ENCODE measurements at places on chromosomes 13 and 19.

- DNase-seq = no peak
These were observed 30.1 kb downstream of the SIGLEC7 start for GRCh38 chr19:51172223-51172622.

DNA sequence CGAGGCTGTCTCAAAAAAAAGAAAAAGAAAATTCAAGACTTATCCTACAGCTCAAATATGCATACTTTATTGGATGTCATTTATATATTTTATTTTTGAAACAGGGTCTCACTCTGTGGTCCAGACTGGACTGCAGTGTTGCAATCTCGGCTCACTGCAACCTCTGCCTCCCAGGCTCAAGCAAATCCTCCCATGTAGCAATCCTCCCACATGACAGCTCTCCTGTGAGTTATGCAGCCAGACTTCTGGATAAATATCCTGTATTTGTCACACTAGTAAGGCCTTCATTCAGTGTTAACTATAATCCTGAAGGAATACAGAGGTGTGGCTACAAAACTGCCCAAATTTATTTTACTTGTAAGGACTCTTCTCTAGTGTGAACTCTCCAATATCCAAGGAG, 7.2 kb downstream of the ZNF552 start:
- DNase-seq = no peak

- no peak for DNase-seq
These were observed 38.4 kb upstream of the CPB2 start for GRCh38 chr13:46143184-46143701.

GRCh38 chr19:42114412-42114811, 17.8 kb downstream of the POU2F2 start:
- no peak for DNase-seq

DNA sequence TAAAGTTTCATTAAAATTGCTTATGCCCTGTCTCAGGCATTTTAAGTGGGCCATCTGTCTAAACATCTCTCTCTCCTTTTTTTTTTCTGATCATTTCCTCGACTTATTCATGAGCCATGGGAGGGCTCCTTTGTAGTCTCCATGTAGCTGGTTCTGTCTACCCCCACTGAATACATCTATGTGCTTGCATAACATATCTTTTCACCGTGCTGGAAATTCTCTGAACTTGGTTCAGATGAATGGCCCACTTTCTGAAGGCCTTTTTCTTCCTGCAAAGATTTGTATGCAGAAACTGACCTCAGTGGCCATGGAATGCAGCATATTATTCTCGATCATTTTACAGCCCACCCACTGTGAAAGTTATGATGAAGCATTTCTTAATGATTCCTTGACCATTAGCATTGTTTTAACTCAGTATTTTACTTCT, 225.3 kb downstream of the GGACT start:
- no peak for DNase-seq

GRCh38 chr19:4987692-4988370, 18.9 kb downstream of the KDM4B start:
- no peak for DNase-seq

GRCh38 chr19:30047432-30047831, 105.4 kb downstream of the URI1 start:
- DNase-seq = no peak

DNA sequence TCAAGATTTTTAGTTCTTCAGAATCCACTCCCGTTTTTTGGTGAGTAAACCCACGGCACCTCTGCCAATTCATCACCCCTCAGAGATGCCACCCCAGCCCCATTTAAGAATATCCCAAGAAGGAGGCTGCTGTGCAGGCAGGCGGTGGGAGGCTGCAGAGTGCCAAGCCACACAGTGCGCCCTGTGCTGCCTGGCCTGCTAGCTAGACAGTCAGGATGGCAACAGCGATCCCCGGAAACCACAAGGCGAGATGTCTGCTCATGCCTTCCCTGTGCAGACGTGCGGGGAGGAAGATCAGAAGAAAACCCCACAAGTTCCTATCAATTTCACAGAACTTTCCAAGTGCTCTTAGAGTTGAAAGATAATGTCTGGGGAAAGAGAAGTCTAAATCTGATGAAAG, 64.8 kb upstream of the GPR183 start:
- peak; percentile 59 for DNase-seq

DNA sequence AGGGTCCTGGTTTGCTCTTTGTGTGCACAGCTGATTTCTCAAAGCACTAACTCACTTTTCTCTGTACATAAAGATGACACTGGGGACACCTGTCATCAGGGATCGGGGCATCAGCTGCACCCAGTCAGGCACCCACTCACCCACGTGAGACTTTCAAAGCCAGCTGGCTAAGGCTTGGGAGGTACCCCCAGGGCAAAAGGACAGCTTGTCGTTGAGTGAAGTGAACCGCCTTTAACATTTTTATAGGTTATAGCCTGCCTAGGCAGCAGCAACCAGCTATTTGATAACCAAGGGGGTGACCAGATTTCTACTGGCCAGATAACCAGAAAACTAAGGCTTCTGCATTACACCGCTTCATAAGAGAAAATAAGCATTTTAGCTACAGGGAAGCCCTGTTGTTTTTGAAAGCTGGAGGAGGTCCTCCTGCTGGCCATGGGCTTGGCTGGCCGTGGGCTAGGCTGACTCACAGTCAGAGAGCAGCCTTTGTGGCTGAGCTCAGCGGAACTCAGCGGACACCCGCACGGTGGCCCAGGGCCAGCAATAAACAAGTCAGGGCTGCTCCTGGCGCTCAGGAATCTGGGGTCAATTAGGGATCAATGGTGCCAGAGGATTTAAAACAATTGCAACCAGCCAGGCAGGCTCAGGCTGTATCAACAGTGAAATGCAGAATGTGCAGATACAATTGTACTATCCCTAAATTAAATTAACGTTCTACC, 57.1 kb downstream of the ALOX5AP start:
- DNase-seq = no peak

DNA sequence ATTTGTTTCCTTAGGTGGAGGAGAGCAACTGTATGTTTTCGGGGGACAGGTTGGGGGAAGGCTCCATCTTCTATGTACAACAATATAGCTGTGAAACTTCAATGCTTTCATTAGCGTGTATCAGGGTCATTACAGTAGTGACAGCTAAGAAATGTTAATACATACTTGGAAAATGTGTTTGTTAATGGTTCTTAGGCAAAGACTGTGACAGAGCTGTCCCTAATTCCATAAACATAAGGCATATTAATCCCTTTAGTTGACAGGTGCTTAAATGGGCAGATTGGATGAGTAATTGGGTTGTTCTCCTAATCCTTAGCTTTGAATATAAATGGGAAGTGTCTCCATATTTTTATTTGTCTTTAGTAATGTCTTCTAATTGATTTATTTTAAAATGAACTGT, 313.7 kb downstream of the HS6ST3 start:
- DNase-seq = no peak

- DNase-seq = no peak
These were observed 23.2 kb downstream of the HSPH1 start for GRCh38 chr13:31138515-31138914.

- no peak for DNase-seq
These were observed 205.5 kb downstream of the NALCN start for GRCh38 chr13:101210774-101211173.

GRCh38 chr19:1606138-1606651, 933 bp upstream of the UQCR11 start:
- no peak for DNase-seq

DNA sequence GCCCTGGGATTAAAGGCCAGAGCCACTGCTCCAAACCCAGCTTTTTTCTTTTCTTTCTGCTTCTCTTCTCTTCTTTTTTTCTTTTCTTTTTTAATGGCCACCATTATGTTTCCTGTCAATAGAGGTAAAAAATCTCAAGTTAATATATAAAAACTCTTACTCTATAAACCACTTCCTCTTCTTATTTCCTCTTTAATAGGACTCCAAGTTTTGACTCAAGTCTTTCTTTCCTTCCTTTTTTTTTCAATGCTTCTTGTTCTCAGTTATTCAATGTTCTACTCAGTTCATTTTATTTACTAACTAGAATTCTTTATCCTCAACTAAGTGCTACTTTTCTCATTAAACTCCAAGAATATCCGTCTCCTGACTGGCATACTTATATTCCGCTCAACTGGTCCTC, 27.1 kb upstream of the MYCBP2 start:
- DNase-seq = no peak

DNA sequence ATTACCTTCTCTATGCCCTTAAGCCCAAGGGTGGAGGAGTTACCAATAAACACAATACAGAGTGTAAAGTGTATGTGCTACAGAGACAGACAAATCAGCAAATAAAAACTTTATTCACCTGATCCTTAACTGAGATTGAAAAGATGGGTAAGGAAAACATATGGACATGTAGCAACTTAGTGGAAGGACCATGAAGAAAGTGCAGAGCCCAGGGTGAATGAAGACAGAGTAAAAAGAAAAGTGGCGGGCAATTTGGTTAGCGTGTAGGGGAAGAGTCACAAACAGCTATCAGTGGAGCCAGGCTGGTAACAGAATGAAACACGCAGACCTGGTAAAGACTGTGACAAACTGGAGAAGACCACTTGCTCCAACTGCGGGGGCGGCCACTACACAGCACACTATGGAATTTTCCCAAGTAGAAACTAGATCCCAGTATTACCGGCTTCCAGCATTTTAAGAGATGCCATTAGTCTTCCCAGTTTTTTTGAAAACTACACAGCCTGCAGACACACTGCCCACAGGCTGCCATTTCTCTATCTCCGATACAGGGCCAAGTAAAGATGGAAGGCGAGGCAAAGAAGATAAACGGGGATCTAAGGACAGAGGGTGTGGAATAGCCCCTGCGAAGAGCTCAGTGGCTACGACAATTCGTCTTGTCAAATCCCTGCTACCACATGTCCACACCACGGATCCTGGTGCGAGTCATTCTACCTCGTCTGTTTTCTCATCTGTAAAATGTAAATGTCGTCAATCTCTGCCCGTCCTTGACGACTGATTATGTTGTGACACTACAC, 1.2 kb downstream of the UQCRFS1 start:
- peak; percentile 17 for DNase-seq

- DNase-seq = no peak
These were observed 500.9 kb downstream of the MYO16 start for GRCh38 chr13:109130093-109130835.

DNA sequence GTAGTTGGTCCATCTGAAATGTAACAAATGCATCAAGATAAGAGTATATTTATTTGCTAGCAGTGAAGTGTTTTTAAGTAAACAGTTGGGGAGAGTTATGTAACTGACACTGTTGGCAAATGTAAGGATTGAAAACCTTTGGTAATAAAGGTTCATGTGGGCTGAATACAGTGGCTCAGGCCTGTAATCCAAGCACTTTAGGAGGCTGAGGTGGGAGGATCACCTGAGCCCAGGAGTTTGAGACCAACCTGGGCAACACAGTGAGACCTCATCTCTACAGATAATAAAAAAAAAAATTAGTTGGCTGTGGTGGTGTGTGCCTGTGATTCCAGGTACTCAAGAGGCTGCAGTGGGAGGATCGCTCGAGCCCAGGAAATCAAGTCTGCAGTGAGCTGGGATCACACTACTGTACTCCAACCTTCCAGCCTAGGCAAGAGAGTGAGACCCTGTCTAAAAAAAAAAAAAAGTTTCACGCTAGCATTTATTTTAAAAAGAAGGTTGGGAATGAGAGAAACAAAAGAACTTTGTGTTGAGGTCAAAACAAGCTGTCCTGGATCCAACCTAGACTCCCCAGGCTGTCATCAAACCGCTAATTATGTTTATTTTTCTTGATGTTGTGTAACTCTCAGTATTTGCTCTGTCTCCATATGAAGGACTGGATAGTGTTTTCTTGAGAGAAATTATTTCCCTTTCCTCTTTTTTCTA, 20.7 kb downstream of the SETDB2 start:
- no peak for DNase-seq

- no peak for DNase-seq
These were observed 484.2 kb upstream of the SLITRK1 start for GRCh38 chr13:84366506-84366905.

GRCh38 chr19:18160971-18161635, 8.1 kb downstream of the PIK3R2 start:
- DNase-seq = peak; percentile 78

DNA sequence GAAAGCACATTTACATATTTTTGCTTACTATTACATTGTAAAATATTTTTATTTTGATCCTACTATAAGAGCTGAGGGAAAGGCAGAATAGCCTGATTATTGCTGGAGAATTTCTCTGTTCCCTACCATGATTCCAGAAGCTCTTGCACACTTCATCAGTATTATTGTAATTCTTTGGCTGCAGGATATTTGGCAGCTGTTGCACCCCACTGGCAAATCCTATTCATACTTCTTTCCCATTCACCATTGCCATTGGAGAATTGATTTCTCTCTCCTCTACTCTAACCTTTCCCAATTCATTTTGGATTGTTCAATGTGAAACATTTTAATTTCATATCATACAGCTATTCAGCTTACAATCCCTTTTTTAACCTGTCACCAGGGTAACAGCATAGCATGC, 238.0 kb downstream of the GGACT start:
- DNase-seq = no peak

GRCh38 chr19:35692010-35692409, 12.3 kb upstream of the ZBTB32 start:
- DNase-seq = no peak

- DNase-seq = no peak
These were observed 40.3 kb downstream of the SOX1 start for GRCh38 chr13:112107289-112107688.

DNA sequence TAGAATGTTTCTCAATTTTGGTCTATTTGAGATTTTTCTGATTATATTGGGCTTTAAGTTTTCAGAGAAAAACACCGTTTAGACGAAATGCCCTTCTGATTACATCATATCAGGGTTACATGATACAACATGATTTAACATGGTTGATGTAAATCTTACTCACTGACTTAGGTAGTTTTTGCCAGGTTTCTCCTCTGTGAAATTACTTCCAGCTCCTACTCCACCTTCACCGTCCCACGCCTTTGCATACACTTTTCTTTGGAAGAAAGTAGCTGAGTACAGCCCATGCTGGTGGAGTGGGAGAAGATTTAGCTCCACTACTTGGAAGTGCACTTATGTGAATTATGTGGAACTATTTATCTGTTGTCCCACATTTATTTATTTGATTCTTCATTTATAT, 433.2 kb upstream of the KLHL1 start:
- DNase-seq = no peak

GRCh38 chr13:25633093-25633492, 261.3 kb downstream of the ATP8A2 start:
- no peak for DNase-seq

- no peak for DNase-seq
These were observed 3.3 kb downstream of the MBD3L1 start for GRCh38 chr19:8835446-8835845.

- peak; percentile 47 for DNase-seq
These were observed 23.4 kb downstream of the ZDHHC20 start for GRCh38 chr13:21435687-21436151.

GRCh38 chr13:25673711-25674110, 301.9 kb downstream of the ATP8A2 start:
- DNase-seq = no peak
